ENCODE measurements at places on chromosomes 12 and 14.
A peak's percentile ranks its signal among the peaks of the same experiment; 100 is the strongest.

GRCh38 chr12:72618764-72619163 is 346.6 kb downstream of the TRHDE start:
- DNase-seq = no peak

- no peak for DNase-seq
Observed at GRCh38 chr12:122876731-122877130, 19.2 kb downstream of the VPS37B start.

- DNase-seq = no peak
Observed at GRCh38 chr14:100282766-100283419, 23.4 kb downstream of the SLC25A29 start.

DNA sequence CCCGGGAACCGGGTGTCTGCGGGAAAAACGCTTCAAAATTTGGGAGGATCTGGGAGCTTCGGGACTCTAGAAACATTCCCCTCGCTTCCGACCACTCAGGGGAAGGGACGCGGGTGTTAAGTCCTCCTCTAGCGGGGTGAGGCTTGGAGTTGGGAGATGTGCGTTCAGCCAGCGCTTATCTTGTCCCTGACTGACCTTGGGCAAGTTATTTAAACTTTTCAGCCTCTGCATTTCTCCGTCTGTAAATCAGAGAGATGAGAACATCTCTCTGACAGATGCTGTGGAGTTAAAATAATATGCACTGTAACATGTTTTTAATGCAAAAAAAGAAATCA is 76.9 kb upstream of the ANO4 start:
- DNase-seq = no peak

- DNase-seq = no peak
Observed at GRCh38 chr14:92325835-92326234, 2.9 kb downstream of the SLC24A4 start.

DNA sequence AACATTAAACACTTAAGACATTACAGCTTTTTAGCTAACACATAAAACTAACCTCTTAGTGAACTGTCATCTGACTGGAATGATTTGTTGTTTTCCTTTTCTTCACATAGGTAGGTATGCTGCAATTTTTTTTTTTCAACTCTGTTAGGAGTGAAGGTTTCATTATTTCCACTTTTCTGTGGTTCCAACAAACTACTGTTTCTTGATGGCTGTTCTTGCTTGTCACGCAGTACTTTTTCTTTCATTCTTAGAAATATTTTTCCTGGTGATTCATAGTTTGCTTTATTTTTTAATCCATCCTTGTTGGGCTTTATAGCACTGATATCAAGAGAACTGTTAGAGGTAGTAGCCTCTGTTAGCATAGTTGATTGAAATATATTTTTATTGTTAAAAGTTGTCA is 6.3 kb downstream of the MIS18BP1 start:
- no peak for DNase-seq

GRCh38 chr12:34392741-34393085 is 370.4 kb downstream of the ALG10 start:
- no peak for DNase-seq

DNA sequence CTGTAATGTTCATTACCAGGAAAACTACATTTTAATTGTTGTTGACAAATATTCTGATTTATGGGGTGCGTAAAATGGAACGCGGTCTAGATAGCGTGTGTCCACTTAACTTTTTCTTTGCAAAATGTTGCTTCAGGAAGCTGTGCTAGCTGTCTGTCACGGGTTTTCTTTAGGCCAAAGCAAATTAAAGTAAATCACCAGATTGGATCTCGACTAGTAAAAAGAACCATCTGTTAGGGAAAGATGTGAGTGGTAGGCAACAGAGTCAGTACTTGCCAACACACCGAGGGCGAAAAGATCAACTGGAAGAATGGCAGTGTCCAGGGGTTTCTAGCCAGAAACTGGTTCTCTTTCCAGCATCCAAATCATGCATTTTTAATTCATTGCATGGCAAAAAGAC is 404.9 kb upstream of the TMPO start:
- DNase-seq = no peak

GRCh38 chr12:100189636-100190394 is 10.8 kb upstream of the ACTR6 start:
- no peak for DNase-seq

- DNase-seq = no peak
Observed at GRCh38 chr14:29896354-29896821, 31.3 kb downstream of the PRKD1 start.

GRCh38 chr14:32497248-32497647 is 168.2 kb downstream of the AKAP6 start:
- no peak for DNase-seq

DNA sequence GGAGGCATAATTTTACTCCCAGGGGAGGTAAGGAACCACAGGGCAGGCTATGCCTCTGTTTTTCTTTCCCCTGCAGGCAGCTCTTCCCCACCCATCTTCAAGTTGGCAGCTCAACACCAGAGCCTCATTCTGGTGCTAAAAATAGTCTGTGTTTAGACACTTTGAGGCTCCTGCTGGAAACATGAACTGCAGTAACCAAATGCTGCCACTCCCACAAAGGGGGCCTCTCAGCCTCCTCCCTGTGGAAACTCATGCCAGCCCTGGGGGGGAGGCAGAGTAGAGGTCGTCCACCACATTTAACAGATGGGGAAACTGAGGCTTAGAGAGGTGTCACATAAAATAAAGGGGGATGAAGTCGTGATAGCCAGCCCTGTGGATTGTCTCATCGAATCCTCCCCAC is 61.4 kb downstream of the WSCD2 start:
- DNase-seq = no peak

DNA sequence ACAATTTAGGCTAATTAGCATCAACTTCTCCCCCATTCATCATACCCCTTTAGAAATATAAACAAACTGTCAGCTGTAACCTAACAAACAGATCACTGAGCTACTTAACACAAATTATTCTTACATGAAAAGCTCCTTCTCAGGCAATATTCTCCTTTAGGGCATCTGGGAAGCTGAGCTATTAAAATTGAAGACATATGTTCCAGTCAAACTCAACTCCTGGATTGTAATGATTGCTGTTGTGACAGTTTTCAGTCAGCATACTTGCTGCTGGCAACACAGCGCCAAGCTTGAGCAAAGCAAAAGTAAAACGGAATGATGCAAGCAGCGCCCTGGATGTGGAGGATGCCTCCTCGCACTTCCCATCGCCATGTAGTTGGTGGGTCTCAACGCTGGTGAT is 82.4 kb downstream of the SLC25A21 start:
- no peak for DNase-seq

DNA sequence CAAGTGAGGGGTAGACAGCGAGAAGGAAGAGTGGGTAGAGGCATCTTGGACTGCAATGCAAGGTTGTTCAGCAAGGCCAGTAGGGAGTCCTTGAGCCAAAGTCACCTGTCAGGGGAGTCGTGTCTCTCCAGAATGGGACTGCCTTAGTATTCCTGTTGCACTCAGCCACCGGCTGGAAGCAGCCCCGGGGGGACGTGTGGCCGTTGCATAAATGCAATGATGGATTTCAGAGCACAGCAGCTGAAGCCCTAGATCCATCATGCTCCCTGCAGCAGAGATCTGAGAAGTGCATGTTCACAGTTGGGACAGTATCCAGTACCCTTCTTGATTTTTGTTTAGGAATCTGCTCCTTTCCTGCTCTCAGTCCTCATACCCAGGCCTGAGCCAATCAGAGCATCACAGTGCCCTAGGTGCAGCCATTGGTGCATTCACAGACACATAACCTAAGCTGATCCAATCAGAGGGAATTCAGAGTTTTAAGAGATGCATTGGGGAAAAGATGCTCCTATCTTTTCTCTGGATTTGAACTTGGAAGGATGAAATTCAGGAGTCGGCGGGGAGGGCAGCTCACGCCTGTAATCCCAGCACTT is 62.9 kb downstream of the HSPB8 start:
- no peak for DNase-seq

DNA sequence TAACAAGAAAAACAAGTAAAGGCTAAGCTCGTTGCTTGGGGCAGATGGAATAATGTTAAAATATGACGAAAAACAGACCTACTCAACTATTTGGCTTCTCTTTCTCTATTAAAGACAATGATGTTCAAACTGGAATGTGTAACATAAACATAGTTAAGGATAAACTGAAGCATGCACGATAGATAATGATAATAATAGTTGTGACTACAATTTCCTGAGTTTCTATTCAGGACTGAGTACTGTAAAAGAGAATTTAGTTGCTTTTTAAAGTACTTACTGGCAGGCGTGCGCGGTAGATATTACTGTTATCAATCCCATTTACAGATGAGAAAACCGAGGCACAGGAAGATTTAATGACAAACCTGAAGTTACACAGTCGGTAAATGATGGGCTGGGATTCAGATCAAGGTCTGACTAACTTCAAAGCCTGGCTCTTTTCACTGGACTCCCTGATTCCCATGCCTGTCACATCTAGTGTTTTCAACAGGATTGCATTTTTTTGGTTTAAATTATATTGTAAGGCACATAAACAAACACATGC is 103.0 kb downstream of the CRADD start:
- no peak for DNase-seq

GRCh38 chr12:57069523-57069922 is 9.1 kb downstream of the NEMP1 start:
- DNase-seq = no peak

- no peak for DNase-seq
Observed at GRCh38 chr12:70686299-70686698, 49.1 kb upstream of the PTPRB start.

- no peak for DNase-seq
Observed at GRCh38 chr12:116365114-116365513, 87.6 kb upstream of the MED13L start.

DNA sequence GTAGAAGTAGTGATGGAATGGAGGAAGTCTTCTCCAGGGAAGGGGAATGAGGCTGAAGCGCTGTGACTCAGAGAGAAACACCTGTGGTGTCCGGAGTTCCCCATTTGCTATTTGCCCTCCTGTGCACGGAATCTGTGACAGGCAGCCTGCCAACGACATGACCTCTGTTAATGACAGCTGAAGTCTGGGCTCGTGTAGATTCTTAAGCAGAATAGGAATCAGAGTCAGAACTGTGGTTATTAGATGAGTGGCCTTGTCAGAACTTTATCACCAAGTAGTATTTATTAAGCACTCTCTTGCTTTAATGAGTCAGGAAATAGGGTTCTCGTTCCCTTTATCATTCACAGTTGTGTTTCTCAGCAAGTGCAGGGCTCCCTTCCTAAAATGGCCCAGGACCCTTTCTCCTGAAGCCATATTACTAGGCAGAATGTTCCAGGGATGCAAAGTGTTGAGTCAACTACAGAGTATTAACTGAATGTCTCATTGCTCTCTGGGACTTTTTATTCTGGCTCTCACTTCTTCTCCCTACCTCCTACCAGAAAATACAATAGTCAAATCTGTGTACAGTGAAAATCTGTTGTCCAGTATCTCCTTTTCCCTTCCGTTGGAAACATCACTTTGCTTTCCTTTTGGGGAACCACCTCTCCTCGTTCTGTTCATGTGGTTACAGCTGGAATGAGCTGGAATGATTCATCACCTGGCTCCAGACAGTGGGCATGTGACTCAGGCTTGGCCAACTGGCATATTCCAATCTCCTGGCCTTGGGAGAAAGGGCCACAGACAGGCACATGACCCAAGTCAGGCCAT is 77.8 kb upstream of the MAX start:
- no peak for DNase-seq

GRCh38 chr14:106875503-106875902 is 1349.1 kb downstream of the TMEM121 start:
- DNase-seq = no peak

- peak; percentile 7 for DNase-seq
Observed at GRCh38 chr14:74875941-74876913, at the start of gene PROX2. PROX2 (minus strand) TSS chr14:74876145; CDS start chr14:74863834, 12,311 bp downstream.

GRCh38 chr12:130331146-130331545 is 6.5 kb upstream of the PIWIL1 start:
- no peak for DNase-seq

GRCh38 chr12:34603382-34604035 is 581.2 kb downstream of the ALG10 start:
- DNase-seq = no peak

GRCh38 chr12:47949441-47950341 is 13.7 kb upstream of the TMEM106C start:
- no peak for DNase-seq

DNA sequence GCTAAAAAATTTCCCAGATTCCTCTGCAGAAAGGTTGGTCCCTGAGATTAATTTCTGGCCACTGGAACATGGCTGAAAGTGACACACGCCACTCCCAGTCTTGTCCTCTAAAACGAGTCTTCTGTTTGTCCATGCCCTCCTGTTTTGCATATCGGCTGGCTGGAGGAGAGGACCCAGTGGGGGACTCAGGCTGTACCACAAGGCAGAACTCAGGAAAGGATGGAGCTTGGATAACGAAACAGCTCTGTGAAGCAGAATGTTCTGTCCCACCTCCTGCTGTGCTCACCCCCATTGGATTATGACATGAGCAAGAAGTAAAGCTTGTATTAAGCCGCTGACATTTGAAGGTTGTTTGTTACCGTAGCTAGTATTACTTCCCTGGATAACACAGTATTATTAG is 856.2 kb downstream of the BCL11B start:
- DNase-seq = no peak

GRCh38 chr14:45902241-45902640 is 649.2 kb upstream of the MIS18BP1 start:
- no peak for DNase-seq

GRCh38 chr12:54439521-54440255 is 20.6 kb upstream of the ITGA5 start:
- no peak for DNase-seq

DNA sequence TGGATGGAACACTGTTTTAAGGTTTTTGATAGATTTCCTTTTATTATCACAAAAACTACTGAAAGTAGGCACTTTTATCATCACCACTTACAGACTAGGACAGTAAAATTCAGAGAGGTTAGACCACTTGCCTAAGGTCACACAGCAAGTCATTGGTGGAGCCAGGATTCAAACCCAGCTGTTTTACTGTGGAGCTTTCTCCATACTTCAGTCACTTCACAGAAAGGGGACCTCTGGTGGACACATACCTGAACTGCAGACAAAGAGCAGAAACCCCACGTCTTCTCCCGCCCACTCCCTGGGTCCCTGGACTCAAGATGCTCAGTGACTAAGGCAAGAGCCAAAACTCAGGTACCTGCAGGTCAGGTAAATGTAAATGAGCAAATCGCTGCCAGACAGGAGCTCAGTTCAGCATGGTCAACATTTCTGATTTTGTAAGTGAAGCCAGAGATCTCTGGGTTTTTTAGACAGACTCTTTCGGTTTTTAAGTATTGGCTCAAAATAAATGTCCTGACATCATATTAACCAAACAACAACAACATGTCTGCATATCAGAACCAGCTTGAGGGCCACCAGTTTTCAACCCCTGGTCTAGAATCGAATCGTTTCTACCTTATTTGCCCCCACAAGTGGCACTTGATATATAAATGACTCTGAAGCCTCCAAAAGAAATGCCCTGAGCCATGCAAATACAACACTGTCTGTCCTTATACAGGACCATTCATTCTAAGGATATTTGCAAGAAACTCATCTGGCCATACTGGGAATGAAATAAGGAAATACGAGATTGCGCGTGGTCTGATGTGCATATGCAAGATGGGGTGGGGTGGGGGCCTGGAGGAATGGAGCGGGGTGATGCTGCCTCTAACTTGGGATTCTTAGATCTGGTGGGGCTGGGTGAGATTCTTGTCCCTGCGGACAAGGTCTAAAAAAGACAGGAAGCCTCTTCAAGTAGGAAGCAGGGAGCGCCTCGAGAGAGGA is 110.9 kb downstream of the KSR2 start:
- DNase-seq = peak; percentile 12

- no peak for DNase-seq
Observed at GRCh38 chr12:109455706-109456105, 21.4 kb downstream of the KCTD10 start.

GRCh38 chr12:31658471-31659086 is 909 bp upstream of the ETFBKMT start:
- no peak for DNase-seq

Data from activated T-helper 1 cell treated with Interleukin-2 at 50 U/mL for 16 hours (primary cell).